A172 (cell line): ENCODE measurements at places on chromosomes 6 and 20. TPM values are rescaled to one million over a fixed set of nuclear protein-coding genes. Genes with fewer than 3 reads are reported as not detected.

- DNase-seq, result no peak
Observed at GRCh38 chr6:169904051-169904922, 152.9 kb downstream of the ERMARD start.

- no peak for DNase-seq
Observed at GRCh38 chr6:153125032-153125431, 6.0 kb downstream of the RGS17 start.

CD164 gene
- 140 and 193 TPM in 2 replicates for total RNA-seq

SLC32A1 gene
- total RNA-seq, result not detected in 2 replicates

GRCh38 chr6:70180901-70181599 is 121.8 kb downstream of the COL9A1 start:
- DNase-seq, result no peak

HMGCLL1 gene
- not detected in 2 replicates for total RNA-seq

DNA sequence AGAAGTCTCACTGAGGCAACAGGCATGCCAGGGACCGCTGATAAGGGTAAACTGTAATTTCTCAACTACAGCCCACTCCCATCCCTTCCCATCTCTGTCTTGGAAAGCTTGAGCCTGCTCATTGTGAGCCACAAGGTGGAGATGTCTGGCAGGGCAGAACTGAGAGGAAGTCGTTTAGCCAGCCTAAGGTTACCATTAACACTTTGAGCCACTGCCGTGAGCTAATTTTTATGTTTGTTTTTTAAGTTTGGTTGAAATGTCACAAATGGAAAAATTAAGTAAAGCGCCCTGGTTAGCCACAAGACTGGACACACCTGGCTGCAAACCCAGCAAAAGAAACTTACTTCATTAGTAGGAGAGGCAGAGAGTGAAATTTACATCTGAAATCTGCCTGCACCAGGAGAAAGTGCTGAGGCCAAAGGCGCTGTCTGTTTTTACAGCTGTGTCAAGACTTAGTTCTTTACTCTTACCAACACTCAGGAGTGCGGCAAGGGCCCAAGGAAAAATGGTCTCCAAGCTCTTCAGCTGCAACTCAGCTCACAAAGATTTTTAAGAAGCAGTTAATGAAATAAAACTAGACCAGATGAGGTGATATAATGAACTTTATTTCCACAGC is 50.0 kb upstream of the FAM83C start:
- DNase-seq, result no peak

GRCh38 chr20:46962452-46963195 is 68.0 kb downstream of the EYA2 start:
- no peak for DNase-seq

DNA sequence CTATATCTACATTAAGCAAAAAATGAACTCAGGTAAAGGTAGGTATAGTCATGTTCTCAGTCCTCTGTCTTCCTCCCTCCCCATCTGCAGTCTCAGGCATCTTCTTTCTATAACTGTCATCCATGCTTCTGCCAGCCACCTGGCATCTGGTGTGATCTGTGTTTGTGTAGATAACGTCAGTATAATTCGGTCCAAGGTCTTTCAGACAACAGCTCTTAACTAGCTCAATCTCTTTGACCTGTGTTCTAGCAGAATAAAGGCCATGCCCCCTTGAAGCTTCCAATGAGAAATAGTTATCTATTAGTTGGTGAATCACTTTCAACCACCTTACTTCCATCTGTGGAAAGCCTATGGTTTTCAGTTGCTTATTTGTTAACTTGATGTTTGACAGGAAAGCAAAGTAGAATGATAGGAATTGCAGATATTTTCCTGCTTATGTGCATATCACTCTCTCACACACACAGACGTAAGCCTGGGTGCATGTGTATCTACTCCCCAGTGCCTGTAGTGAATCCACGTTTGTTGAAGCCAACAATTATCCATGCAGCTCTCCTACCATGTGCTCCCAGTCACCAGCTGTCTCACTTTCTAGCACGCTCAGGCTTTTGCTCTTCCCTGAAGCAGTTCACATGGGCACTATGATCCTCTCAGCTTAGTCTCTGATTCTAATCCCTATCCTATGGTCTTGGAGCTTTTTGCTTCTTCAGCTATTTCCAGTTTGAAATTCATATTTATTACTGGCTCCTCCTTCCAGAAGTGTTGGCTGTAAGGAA is 433.7 kb upstream of the MANEA start:
- no peak for DNase-seq
